ENCODE measurements at places on chromosomes 7 and 10.

DNA sequence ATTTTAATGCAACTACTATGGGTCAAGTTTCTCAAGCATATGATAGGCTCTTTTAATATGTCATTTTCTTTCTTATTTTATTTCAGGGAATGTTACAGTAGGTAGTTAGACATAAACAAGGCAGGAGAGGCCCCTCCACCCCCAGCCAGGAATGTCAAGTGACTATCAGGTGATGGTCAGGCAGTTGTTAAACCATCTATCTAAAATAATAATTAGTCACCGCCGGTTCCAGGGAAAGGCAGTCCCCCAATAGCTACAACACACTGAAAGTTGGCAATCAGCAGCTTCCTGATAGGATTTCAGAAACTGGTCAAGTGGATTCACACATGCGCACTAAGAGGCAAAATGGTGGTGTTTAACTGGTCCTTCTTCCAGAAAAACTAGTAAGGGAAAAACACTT, 9.3 kb downstream of the OLAH start:
- no peak for DNase-seq

GRCh38 chr7:117767951-117768350, 105.3 kb downstream of the CTTNBP2 start:
- no peak for DNase-seq

DNA sequence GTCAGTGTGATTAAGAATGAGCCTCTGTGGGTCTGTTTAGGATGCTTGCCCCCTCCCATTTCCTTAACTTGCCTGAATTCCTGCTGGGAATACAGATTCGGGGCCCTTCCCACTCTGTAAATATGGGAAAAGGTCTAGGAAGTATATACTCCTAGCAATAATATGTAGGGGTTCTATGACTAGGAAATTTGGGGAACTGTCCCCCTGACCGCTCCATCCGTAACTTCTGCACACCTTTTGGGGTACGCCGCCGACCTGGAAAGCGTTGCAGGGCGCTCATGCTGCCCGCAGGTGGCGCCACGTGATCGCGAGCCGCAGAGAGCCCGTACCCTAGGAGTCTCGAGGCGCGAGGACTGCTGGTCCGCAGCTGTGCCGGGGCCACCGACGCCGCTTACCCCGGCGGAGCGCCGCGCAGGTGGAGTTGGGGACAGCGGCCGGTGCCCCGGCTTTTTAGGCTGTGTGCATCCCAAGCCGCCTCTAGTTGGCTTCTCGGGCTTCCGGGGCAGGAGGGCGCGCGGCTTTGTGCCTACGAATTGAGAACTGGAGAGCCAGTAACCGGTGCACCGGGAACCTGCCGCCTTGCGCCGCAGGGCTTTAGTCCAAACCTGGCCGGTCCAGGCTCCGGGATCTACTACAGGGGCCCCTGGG, 656 bp upstream of the CNNM2 start:
- DNase-seq = peak; percentile 53

DNA sequence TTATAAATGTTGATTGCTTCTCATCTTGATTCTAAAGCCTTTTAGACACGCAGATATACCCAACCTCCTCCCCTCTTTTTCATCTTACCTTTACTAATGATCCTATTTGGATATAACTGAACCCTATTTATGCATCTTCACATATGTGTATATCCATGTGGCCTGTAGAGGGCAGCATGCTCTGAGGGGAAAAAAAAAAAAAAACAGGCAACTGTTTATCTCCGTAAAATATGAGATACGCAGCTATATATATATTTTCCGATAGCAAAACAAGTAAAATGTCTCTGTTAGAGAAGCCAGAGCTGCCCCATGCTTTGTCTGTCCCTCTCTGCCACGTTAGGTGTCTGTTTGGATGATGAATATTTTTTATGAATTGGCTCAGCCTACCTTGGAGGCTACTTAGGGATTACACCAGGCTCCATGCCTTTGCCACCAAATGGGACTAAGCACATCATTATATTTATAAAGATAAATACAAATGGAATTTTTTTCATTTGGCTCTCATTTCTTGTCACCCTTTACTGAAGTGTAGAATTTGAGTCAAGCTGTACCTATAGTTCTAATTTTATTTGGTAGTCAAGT, 174.8 kb upstream of the FZD1 start:
- no peak for DNase-seq

Measured in GM18507 (cell line).